ENCODE measurements at places on chromosomes 12 and 14.

GRCh38 chr12:48988030-48988649 is 10.0 kb downstream of the WNT1 start:
- peak; percentile 90 for DNase-seq

DNA sequence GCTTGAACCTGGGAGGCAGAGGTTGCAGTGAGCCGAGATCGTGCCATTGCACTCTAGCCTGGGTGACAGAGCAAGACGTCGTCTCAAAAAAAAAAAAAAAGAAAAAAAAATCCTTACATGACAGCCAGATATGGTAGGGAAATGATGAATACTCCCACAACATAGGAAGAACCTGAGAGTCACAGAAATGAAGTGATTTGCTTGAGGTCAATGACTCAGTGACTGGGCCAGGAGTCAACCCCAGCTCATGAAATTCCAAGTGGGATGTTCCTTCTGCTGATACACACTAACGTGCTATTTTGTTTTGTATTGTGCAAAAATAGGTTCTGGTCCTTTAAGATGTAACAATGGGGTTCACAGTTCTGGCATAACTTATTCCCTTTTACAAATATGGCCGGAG is 9.0 kb downstream of the RHOF start:
- DNase-seq = no peak

DNA sequence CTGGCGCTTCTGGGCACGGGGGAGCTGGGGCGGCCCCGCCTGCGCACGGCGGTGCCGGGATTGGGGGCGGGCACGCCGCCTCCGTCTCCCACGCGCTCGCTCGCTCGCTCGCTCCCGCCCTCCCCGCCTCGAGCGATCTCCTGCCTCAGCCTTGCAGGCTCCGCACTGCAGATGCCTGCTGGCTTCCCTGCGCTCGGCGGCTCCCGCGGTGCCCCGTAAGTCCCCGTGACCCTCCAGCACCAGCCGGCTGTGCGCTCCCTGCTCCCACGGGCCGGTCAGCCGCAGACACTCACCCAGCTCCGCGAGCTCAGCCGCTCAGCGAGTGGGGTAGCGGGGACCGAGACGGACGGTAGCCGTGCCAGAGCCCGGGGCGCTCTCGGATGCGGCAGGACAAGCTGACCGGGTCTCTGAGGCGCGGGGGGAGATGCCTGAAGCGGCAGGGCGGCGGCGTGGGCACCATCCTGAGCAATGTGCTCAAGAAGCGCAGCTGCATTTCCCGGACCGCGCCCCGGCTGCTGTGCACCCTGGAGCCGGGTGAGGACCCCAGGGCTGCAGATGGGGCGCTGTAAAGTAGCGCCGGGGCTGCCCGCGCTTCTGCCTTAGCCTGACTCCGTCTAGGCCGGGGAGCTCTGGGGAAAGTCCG is at the start of gene TBC1D30:
Gene TBC1D30, plus strand, starts transcription at position 148 of the 643 bp plus-strand sequence. Its CDS starts 233 bp downstream, at position 381.
- DNase-seq = peak; percentile 75

DNA sequence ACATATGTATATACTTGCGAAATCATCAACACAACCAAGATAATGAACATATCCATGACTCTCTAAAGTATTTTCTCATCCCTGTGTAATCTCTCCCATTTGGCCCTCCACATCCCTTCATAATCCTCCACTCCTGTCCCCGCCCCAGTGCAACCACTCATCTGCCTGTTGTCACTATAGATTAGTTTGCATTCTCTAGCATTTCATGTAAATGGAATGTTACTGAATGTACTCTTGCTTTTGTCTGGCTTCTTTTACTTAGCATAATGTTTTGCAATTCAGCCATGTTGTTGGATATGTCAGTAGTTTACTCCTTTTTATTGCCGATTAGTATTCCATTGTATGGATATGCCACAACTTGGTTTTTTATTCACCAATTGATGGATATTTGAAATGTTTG is 99.1 kb downstream of the BICD1 start:
- no peak for DNase-seq

DNA sequence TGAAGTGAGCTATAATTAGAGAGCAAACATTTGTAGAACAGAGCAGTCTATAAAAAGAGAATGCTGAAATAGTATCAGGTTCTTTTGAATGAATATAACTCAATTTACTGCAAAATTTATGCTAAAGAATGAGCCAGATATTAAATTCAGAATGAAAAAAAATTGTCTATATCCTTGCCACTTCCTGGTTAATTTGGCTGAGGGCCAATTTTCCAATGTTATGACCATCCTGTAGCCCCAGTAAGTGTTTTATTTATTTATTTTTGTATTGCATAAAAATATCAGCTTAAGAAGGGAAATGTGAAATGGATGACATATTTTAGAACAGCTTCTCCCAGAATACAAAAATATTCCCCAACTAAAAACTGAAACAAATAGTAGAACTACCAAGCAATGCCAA is 263.4 kb downstream of the SOX5 start:
- DNase-seq = no peak

- DNase-seq = no peak
Measured at GRCh38 chr14:35297706-35298105, 5.5 kb downstream of the PSMA6 start.

- no peak for DNase-seq
Measured at GRCh38 chr14:69591317-69591716, 16.6 kb upstream of the CCDC177 start.

DNA sequence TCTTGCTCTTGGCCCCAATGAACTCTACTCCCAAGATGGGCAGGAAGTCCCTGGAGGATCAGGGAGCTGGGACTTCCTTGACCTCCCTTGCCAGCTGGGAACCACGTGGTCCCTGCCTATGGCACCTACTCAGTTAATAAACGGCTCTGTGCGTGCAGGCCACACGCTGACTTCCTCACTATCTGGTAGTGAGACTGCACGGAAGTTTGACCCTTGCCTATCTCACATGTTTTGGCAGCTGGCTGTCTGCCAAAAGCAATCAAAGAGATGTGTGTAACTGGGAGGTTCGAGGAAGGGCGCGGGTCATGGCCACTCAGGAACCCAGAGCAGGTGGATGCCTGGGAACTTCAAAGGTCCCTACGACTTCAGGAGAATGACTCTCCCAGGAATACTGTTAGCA is 57.9 kb downstream of the RFLNA start:
- DNase-seq = no peak

- DNase-seq = no peak
Measured at GRCh38 chr14:89600950-89601826, 184.2 kb upstream of the FOXN3 start.

DNA sequence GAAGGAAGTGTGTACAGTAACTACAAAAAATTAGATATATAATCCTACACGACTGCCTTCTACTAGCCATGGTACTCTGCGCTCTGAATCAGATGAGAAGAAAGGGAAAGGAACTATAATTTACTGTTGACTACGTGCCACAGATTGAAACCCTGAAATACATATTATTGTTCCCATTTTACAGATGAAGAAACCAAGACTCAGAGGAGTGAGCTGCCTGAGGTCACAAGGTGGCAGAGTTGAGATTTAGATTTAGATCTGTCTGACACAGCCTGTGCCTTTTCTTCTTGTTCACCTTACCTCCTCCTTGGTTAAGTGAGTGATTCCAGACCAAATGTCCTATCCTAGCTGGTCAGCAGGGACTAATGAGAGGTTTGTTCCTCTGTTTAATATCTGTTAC is 61.6 kb upstream of the OR4E1 start:
- no peak for DNase-seq

GRCh38 chr14:56774503-56774902 is 35.8 kb downstream of the OTX2 start:
- no peak for DNase-seq

GRCh38 chr12:89179245-89179644 is 173.1 kb downstream of the DUSP6 start:
- DNase-seq = no peak

DNA sequence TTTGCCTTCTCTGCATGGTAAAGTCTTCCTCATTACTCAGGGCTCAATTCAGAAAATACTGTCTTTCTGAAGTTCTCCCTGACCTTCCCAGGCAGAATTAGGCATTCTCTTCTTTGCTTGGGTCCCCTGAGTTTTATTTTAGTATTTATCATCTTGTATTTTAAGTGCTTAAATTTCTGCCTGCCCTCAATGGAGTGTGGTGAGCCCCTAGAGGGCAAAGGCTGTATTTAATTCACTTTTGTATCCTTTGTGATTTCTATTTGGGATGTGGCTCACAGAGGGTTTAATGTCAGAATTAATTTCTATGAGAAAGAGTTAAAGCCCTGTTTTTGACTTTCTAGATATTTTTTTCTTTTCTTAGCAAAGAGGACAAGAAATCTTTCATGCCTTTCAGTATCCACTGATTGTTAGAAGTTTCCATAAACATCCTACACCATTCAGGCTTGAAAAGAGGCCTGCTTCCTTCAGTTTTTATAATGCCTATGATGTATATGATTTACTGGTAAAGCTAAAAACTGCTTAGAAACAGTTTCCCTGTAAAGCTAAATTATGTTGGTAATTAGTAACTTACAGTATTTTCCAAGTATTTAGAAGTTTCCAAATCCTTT is 55.6 kb upstream of the PTPRB start:
- DNase-seq = no peak

- no peak for DNase-seq
Measured at GRCh38 chr14:34684578-34684977, 29.8 kb downstream of the CFL2 start.

DNA sequence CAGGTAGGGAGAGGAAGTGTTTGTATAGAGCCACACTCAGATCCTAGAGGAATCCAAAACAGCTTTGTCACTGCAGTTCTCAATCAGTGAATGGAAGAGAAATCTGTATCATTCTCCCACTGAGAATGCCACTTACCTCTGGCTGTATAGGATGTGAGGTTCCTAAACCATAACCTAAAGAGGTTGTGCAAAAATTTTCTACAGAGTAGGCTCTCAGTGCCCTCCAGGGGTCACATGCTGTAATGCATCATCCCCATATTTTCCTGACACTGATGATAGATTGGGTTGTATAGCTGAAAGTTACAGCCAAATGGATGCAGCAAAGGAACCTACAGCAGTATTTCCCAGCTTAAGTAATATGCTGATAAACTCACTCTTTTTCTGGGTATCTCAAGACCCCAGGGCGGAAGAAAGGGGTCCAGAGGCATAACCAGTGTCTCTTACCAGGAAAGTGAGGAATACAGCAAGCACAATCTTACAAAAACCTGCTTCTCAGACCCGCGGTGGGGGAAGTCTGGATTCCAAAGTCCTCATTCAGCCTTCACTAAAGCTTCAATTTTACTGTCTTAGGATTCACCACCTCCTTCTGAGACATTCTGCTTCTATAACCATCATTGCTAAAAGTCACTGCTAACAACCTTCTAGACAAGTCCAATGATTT is 3.8 kb downstream of the BCDIN3D start:
- peak; percentile 20 for DNase-seq

GRCh38 chr12:4530982-4531586 is 7.6 kb upstream of the RAD51AP1 start:
- DNase-seq = no peak

Measured in nephron progenitor cell (in vitro differentiated cells).